Suppressor macrophage treated with lipopolysaccharide for 4 hours (primary cell): ENCODE measurements at places on chromosomes 2 and 18.

DNA sequence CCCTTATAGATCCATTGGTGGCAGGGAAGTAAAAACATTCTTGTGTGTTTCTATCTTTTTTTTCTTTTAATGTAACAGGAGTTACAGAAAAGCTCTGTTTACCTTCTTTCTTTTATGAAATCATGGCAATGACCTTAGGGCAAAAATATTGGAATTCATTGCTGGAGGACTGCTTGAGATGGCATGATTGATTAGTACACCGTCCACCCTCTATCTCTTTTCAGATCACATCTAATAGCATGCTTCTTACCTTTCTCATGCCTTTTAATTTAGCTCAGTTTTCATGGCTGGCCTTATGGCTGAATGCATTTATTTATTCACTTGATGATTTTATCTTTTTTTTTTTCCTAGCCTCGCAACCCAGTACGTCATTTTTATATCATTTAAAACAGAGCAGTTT lies 177.6 kb upstream of the CDH20 start:
- no peak for DNase-seq

DNA sequence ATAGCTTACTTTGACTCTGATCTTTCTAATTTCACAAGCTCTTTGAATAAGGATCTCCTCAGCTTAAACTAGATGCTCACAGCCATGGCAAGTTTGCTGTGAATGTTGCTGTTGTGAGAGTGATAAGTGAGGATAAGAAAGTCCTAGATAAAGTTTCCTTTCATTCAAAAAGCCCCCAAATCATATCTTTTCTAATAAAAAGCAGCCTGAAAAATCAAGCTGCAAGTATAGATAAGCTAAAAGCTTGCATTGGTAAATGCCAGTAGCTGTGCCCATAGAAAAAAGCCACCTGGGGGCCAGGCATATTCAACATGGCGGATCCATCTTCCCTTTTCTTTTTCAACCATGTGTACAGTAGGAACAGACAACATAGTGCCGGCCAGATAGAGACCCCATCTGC lies 4.3 kb downstream of the NLRC4 start:
- no peak for DNase-seq

DNA sequence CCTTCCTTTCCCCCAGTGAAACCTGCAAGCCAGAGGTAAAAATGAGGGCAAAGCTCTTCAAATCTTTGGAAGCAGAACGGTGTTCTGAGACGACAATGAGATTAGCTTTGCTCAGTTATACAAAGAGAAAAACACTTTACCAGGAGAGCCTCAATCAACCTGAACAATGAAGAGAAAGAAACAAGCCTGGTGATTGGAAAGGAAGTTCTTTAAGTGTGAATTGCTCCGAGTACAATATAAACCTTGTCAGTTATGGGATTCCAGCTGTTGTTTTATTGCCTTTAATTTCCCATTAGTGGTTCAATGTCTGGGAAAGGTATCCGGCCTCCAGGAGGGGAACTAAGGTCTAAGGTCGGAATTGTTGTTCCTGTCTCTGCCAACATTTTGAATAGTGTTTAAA lies 901.6 kb downstream of the EPHA4 start:
- DNase-seq: no peak

DNA sequence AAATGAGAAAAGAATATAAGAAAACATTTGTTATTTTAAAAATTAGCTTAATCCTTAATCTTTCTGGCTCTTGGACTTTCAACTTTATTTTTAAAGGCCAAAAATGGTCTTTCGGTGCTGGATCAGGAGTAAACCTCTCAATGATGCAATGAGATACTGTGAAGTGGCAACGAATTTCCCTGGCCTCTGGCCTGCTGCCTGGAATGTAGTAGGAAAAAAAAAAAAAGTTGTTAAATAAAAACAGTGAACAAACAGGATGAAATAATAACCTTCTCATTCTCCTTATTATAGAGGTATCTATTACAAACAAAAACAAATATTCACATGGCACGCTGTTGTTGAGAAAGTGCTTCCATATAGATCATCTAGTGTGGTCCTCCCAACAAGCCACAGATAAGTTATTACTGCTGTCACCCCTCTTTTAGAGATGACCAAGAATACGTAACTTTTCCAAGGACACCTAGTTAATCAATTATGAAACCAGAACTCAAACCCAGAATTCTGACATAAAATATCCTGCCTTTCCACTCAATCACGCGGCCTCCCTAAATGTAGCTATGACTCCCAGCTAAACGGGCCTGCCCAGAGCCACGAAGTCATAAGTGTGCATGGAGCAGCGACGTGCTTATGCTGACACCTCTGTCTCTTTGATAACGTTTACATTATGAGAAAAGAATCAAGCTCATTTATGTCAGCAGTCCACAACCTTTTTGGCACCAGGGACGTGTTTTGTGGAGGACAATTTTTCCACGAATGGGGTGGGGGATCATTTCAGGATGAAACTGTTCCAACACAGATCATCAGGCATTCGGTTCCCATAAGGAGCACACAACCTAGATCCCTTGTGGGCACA lies 170.9 kb downstream of the BCL2 start:
- no peak for DNase-seq

DNA sequence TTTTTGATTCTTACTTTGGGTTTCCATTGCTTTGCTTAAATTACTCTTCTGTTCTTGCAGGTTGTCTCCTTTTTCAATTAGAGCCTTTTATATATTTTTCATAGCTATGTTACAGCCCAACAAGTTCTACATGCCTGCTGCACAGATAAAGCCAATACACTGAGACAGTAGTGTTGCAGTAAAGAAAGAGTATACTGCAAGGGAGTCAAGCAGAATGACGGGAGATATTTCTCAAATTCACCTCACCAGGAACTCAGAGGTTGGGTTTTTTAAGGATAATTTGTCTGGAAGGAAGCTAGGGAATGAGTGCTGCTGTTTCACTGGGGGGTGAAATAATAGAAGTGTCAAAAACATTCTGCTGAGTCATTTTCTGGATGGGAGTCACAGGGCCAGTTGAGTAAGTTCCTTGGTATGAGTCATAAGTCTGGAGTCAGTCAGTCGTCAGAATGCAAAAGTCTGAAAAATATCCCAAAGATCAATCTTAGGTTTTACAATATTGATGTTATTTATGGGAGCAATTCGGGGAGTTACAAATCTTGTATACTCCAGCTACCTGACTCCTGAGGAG lies 193.0 kb upstream of the RGPD4 start:
- no peak for DNase-seq

GRCh38 chr2:9053534-9053931 lies 50.0 kb upstream of the MBOAT2 start:
- no peak for DNase-seq

- DNase-seq: no peak
Observed at GRCh38 chr2:111161971-111162370, 41.3 kb downstream of the BCL2L11 start.

- no peak for DNase-seq
Observed at GRCh38 chr2:144453486-144454158, 66.3 kb downstream of the ZEB2 start.

- peak; percentile 11 for DNase-seq
Observed at GRCh38 chr2:74333175-74333574, 10.0 kb downstream of the SLC4A5 start.

DNA sequence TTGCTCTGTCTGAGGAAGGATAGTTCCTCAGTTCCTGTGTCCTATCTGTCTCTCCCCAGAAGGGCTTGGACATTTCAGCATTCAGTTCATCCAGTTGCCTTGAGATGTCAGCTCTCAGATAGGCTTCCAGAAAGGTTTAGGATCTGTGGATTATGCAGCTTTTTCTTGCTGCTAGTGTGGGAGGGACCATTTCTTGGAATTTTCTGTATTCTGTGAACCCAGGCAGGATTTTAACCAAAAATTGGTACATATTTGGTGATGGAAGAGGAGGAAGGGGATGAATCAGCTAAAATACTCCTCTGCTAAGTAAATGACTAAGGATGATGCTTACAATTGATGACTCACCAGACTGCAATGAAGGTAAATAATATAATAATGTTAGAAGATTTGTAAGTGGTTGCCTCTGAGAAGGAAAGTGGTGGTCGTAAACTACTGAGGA lies 58.6 kb upstream of the DOCK10 start:
- DNase-seq: peak; percentile 37

DNA sequence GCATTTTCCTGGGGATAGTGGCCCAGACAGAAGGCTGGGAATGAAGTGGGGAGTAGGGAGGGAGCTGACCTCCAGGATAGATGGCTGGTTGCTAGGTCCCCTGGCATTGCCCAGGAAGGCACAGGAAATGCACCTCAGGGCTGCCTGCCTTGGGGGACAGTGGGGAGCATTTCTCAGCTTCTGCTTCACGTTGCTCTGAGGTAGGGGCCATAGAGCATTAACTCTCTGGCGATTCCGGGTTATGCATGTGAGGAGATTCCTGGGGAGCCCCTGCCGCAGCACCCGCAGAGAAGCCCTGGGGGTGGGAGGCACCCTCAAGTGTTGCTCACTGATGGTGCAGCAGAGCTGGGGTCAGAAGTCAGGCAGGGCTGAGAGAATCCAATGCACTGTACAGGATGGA lies 256.5 kb downstream of the CYP26B1 start:
- no peak for DNase-seq

- DNase-seq: peak; percentile 56
Observed at GRCh38 chr2:33484042-33484621, 7.7 kb downstream of the RASGRP3 start.

GRCh38 chr2:229719926-229720647 lies 5.7 kb upstream of the DNER start:
- DNase-seq: no peak

- DNase-seq: no peak
Observed at GRCh38 chr2:164784376-164784775, 57.2 kb downstream of the COBLL1 start.

GRCh38 chr2:11406958-11407381 lies 59.0 kb downstream of the E2F6 start:
- no peak for DNase-seq

DNA sequence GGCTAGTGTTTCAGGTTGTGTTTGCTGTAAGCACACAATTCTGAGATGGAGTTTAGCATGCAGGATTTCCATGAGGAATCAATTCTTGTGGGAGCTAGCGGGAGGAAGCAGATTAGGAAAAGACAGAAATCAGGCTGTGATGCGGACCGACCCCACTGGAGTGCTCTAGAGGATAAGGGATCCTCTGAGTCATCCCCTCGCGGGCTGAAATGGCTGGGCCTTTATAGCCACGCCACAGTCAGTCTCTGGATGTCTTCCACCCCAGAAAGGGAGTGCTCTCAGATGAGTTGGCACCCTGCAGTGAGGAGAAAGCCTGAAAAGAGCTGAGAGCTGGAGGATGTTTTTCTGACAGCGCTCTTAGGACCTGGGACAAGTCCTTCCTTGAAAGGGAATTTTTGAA lies 102.4 kb downstream of the GALNT3 start:
- DNase-seq: no peak

DNA sequence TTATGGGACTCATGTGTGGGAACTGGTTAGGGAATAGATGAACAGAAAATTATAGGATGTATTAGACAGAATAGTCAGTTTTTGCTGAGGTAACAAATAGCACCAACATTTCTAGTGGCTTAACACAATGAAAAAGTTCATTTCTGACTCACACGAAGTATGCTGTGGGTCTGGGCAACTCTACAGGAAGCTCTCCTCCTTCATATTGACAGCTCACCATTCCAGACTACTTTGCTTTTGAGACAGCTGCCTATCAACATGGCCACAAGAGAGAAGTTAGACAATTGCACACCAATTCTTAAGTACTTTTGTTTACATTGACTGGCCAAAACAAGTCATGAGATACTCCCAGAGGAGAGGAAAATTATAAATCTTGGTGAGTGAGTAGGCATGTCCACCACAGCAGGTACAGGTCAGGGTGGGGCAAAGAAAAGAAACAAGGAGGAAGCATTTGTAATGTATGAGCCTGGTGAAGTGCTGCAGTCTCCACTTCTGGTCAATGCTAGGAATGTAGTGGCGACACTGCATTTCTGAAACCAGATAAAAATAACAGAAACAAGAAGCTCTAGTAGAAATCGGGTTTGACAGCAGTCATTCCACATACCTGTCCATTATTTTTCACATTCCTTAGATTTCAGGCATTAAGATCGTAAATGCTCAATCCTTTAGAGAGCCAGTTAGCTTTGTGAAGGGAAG lies 141.6 kb downstream of the ICOS start:
- no peak for DNase-seq

GRCh38 chr2:225112362-225113126 lies 70.3 kb upstream of the DOCK10 start:
- peak; percentile 88 for DNase-seq

GRCh38 chr2:106970471-106971261 lies 84.7 kb upstream of the ST6GAL2 start:
- no peak for DNase-seq

GRCh38 chr18:31746396-31746795 lies 14.3 kb downstream of the SLC25A52 start:
- no peak for DNase-seq

- DNase-seq: no peak
Observed at GRCh38 chr2:7681881-7682461, 764.8 kb downstream of the RNF144A start.

DNA sequence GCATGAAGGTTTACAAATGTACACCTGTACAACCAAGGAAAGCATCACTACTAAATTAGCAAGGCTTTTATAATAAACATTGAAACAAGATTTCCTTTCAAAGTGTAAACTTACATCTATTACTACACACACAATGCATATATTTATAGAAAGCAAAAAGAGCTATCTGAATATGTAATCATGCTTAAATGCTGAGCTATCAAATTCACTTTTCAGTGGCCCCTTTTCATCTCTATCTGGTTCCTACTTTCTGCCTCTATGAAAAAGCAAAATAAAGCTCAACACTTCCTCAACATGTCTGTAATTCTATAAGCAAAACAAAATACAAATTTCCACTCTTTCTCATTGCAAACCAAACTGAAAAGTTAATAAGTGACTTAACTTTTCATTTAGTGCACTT lies 25.5 kb upstream of the SDC1 start:
- no peak for DNase-seq

DNA sequence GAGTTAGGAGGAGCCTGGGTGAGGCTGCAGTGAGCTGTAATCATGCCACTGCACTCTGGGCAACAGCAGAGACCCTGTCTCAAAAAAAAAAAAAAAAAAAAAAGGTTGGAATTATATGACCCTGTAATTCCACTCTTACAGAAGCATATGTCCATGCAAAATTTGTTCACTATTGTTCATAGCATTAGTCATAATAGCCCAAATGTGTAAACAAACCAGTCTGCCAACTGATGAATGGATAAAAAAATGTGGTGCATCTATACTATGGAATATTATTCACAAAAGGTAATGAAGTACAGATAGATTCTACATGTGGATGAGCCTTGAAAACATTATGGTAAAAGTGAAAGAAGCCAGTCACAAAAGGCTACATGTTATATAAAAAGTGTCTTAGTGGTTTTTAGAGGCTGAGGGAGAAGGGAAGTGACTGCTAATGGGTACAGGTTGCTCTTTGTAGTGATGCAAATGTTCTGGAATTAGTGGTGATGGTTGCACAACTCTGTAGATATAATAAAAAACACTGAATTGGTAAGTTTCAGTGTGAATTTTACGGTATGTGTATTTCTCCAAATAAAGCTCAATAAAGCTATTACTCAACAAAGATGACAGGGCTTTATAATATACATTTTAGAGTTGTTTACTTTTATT lies 9.4 kb downstream of the COA5 start:
- no peak for DNase-seq

- no peak for DNase-seq
Observed at GRCh38 chr2:98944775-98945174, 8.8 kb upstream of the CRACDL start.
